ENCODE measurements at places on chromosomes 5 and 9.

- no peak for DNase-seq
Observed at GRCh38 chr9:137521405-137521985, 28.7 kb downstream of the PNPLA7 start.

DNA sequence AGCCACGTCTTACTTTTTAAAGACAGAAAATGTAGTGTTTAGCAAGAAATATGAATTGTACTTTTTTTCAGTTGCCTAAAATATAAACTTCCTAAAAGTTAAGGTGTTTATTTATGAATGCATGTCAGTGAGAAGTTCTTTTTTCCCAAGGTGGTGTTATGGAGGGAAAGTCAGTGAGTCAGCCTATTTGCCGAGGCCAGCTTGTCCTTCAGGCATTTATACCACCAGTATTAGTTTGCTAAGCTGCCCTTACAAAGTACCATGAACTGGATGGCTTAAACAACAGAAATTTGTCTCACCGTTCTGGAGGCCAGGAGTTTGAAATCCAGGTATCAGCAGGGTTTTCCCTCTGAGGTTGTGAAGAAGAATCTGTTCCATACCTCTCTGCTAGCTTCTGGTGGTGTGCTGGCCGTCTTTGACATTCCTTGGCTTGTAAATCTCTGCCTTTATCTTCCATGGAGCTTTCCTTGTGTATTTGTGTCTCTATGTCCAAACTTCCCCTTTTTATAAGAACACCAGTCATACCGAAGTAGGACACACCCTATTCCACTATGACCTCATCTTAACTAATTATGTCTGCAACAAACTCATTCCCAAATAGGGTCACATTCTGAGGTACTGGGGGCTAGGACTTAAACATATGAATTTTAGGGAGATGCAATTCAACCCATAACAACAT lies 38.4 kb downstream of the PRKACG start:
- no peak for DNase-seq

GRCh38 chr9:107472581-107473340 lies 16.8 kb downstream of the KLF4 start:
- no peak for DNase-seq

GRCh38 chr9:76677481-76678055 lies 86.7 kb upstream of the PCA3 start:
- no peak for DNase-seq

DNA sequence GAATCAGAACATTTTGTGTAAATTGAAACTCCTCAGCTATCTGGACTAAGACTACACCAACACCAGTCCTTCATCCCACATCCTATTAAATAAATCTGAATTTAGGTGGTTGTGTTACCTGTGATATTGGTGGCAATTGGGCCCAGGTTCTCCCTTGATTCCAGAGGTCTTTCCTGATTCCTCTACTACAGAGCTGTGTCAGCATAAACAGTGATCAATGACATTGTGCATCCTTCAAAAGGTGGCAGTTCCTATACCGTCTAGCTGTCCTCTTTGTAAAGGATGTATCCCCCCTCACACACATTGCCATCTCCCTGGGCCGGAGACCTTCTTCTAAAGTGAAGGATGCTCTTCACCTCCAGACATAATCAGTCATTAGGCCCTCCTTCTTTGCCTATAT lies 239.2 kb downstream of the FAM114A2 start:
- DNase-seq = no peak

GRCh38 chr5:13763719-13764118 lies 180.8 kb downstream of the DNAH5 start:
- no peak for DNase-seq

DNA sequence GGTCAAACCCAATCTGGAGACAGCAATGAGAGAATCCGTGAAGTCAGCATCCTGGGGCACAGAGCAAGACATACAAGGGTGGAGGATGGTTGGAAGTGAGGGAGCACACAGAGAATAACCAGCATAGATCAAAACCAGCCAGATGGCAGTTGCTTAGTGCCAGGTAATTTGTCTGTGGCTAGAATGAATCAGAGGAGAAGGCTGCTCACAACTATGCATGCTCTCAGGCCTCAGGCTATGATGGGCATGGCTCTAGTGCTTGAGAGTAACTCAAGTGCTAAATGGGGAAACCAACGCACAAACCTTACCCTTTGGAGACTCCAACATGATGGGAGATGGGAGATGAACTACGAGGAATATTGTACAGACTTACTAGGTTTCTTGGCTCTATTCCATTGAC lies 160.8 kb downstream of the DMRT2 start:
- no peak for DNase-seq

DNA sequence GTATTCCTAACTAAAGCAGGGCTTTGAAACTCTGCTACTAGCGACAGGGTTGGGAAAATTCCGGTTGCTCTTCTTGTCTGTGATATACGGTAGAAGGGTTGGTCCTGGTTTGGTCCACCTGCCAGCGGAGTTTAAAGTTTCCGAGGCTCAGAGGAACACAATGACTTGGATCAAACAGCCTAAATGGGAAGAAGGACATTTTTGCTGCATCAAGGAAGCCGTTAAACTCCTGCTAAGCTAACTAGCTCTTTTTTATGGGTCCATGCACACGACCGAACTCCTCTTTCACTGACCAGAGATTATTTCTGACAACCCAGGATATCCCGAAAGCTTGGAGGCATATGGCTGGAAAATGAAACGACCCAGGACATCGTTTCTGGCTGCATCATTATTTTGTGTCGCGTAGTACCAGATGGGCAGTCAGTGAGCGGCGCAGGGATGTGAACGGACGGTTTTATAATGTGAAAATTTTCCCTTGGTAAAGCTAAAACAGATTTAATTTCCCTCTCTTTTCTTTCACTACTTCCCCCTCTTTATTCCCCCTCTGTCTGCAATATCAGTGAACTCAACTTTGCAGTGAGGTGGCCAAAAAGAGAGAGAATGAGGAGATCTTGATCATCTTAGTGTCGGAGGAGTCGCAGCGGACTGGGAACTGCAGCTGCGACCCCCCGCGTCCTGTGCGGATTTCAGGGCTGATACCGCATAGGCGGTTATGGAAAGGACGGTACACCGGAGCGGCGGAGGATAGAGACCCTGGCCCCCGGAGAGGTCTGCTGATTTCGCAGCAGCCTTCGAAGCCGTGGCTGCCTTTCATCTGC lies at the start of gene LURAP1L:
LURAP1L (plus strand) TSS at position 160 of the 818 bp plus-strand sequence. CDS start 696 bp downstream, outside the sequence.
- no peak for DNase-seq

- DNase-seq = peak; percentile 51
Observed at GRCh38 chr5:132746954-132747615, at the start of gene CCNI2. Gene CCNI2 (plus strand): TSS chr5:132747426. CDS start chr5:132747496, 70 bp downstream.

- no peak for DNase-seq
Observed at GRCh38 chr5:53342236-53342635, 138.2 kb upstream of the FST start.

- no peak for DNase-seq
Observed at GRCh38 chr9:72065076-72065475, 4.7 kb upstream of the C9orf57 start.

DNA sequence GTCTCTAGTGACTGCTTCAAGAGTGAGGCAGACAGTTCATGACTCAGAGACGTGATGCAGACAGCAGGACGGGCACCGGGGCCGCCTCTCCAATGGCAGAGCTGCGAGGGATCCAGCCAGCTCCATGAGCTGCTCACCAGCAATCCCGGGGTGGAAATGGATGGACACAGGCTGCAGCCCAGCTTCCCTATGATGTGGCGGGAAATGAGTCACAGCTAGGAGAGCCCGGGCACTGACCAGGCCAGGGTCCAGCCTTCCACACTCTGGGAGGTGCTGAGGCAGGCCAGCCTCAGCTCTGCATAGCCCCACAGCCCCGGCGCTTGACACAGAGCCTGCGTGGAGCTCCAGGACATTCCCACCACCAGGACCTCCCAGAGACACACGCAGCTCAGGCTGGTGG lies 244.8 kb upstream of the IRX2 start:
- no peak for DNase-seq

DNA sequence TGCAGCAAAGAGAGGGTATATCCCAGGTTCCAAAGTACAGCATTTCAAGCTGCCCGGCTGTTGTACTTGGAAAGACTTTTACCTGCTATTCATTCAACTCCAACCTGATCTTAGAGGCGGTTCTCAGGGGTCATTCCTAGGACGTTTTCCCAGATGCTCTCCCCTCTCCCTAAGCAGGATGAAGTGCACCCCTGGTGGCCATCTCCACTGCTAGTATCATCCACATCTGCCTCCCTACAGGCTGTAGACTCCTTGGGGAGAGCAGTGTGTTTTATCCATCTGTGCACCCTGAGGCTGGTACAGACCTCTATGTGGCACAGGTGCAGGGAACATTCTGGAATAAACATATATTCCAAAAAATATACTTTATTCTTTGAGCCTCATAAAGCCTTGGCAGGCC lies 56.8 kb downstream of the PTPN3 start:
- DNase-seq = no peak

DNA sequence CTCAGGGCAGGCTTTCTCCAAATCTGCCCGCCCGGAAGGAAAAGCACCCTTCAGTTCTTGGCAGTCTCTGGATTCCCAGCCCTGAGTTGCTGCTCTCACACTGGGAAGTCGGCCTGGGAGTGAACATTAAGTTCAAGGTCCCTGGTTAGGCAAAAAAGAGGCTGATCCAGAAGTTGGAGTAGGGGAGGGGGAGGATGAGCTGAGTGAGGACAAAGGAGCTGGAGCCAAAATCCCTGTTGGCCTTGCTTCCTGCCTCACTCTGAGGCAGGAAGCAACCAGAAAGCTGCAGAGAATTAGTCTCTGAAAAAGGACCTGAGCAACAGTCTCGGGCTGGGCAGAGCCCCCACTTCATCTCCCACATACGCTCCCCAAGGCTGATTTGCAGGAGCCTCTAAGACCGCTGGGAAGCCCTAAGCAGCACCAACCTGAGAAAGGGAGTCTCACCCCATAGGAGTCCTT lies 15.0 kb upstream of the RPS14 start:
- no peak for DNase-seq

DNA sequence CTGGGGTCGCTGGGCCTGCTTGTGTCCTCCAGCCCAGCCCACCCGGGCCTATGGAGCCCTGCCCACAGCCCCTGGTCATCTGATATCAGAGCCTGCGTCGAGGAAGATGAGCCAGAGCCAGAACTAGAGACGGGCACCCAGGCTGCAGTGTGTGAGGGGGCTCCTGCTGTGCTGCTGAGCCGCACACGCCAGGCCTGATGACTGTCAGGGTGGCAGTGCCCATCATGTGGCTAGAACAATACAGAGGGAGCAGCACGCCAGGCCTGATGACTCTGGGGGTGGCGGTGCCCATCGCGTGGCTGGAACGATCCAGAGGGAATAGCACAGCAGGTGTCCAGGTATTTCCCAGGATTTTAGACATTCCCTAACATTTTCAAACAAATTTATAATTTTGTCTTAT lies 9.2 kb upstream of the LRRC14B start:
- DNase-seq = no peak

- no peak for DNase-seq
Observed at GRCh38 chr5:72558046-72558336, 50.8 kb upstream of the ZNF366 start.

DNA sequence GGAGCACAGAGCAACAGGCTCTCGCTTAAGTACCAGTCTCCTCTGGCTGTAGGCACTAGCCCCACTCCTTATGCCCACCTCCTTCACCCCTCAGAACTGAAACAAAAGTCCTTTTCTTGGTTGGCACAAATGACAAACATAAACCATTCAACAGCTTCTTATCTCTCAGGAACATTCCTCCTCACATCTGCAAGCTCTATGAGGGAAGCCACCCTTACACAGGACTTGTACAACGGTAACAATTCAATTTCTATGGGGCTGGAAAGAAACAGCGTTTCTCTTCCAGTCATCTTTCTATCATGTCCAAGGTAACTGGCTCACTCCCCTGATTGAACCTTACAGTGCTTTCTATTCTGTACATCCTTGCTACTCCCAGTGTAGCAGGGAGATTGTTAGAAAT lies 74.1 kb downstream of the CSF2 start:
- DNase-seq = no peak

GRCh38 chr9:98992107-98992884 lies 48.6 kb downstream of the COL15A1 start:
- no peak for DNase-seq

GRCh38 chr5:15518786-15519185 lies 18.8 kb downstream of the FBXL7 start:
- DNase-seq = no peak

DNA sequence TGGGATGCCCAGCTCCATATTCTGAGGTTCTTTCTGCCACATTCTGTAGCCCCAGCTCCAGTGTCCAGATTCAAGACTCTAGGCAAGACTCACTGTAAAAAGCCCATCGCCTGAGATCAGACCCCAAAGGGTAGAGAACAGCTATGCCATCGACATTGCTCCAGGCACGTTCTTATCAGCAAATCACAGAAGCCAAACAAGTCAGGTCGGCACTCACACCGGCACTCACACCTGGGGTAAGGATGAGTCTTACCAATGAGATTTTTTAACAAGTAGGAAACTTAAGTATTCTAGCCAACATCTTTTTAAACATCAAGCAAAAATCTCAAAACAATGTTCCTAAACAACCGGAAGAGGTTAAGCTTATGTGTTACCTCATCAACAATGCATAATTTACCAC lies 2.4 kb downstream of the CDKN2AIPNL start:
- no peak for DNase-seq

- no peak for DNase-seq
Observed at GRCh38 chr5:7391814-7392692, 3.9 kb upstream of the ADCY2 start.

- no peak for DNase-seq
Observed at GRCh38 chr5:113682497-113683136, 169.1 kb downstream of the YTHDC2 start.

- DNase-seq = no peak
Observed at GRCh38 chr5:101878190-101878589, 417.9 kb downstream of the SLCO4C1 start.

DNA sequence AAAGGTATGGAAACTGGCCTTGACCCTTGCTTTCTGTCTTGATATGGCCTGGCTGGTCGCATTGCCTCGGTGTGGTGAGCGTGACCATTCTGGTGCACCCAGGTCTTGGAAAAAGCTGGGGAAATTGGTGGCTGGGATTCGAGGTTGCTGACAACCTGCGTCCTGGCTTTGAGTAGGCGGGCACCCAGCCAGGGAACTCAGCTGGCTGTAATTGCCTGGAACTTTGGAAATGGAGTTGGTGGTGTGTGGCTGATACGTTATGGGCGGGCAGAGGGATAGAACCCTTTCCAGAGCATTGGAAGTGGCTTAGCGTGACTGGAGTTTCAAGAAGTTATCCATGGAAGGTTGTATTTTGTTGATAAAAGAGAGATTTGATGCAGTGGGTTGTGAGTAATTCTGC lies 35.2 kb downstream of the KCNMB1 start:
- no peak for DNase-seq

DNA sequence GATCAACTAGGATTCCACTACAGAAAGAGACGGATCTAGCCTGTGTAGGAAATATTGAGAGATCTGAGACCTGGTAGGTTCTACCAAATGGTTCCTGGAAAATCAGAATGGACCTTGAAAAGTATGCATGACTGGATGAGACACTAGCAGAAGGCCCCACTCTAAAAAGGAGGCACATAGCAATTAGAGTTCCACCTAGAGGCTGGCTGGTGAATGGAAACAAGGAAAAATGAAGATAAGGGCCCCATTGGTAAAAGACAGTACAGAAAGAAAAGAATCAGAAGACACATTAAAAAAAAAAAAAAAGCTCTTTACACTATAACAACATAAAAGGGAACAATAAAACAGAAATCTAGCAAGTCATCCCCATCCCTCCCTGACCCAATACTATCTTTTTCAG lies 518.5 kb downstream of the NR2F1-AS1 start:
- DNase-seq = no peak

- DNase-seq = no peak
Observed at GRCh38 chr9:126470241-126470993, 143.3 kb upstream of the LMX1B start.
